ENCODE measurements at places on chromosomes 12 and 14. TPM values are rescaled to one million over a fixed set of nuclear protein-coding genes. Genes with fewer than 3 reads are reported as not detected.

DNA sequence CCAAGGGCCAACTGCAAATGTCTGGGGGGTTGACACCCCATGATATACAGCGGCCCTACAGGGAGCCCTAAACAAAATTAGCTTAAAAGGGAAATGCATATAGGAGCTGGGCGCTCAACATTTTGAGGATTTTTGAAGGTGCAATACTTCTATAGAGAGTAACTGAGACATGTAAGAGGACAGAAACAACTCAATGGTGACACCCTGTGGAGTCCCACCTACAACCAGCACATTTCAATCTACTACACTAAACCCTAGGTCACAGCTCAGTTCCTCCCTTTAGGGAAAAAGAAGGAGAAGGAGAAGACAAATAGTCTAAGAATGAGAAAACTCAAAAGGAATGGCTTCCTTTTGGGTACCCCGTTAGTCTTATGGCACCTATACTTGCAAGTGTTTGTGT is 1010.5 kb upstream of the NOVA1 start:
- no peak for DNase-seq

Gene RNU4-1
- 2,477 TPM for total RNA-seq

GRCh38 chr12:52590021-52590420 is 11.2 kb downstream of the KRT72 start:
- peak; percentile 33 for DNase-seq

DNA sequence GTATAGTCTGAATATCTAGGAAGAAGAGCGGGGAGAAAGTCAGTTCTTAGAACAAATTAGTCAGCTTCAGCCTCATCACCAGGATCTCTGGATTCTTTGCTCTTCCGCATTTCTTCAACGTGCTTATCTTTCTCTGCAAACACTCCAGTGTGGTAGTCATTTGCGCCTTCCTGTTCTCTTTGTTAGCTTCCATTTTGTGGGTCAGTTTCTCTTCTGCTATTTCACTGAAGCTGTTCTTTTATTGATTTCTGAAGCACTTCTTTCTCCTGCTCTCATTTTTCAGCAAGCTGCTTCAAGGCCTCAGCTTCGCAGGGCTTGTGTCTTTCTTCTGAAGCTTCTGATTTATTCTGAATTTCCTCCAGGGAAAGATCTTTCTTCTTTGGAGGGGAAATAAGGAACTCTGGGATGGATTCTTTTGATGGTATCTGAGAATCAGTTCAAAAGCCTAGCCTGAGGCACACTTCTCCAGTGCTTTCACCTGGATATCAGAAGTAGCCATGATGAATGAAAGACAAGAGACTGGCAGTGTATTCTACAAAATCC is 13.5 kb downstream of the AMN1 start:
- DNase-seq: no peak

DNA sequence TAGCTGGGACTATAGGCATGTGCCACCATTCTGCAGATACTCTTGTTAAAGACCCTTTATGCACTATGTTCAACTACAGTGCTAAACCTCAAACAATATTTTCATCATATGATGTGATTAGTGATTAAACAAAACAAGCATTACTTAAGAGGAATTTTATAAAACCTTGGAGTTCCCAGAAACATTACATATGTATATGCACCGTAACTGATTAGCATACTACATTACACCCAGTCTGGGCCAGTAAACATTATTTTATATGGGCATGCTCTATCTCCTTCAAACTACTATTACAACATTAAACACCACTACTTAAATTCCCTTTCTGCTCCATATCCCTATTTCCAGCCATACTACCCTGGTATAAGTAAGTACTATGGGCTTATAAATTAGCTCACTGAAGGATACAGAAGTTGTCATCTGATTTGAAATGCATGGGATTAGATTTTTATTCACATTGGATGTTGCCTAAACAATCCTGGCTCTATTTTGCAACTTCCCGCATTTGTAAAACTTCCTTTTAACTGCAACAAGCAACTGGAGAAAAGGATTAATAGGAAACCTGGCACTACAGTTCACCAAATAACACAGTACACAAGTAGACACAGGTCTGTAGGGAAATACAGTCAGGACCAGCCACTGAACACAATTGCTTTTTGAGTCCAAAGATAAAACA is 205.8 kb downstream of the MED13L start:
- no peak for DNase-seq

Gene TMEM63C
- total RNA-seq: 0.06 TPM

DNA sequence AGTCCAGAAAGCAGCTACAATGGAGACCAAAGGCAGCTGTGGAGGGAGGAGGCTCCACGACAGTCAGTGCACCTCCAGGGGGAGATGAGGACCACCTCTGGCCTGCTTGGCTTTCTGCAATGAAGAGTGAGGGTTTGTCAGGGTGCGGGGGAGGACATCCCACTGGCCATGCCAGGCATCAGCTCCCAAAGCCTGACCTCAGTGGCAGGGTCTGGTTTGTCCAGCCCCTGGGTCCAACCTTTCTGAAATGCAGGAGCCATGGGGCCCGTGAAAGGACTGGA is 35.2 kb downstream of the SLC6A12 start:
- no peak for DNase-seq

Gene HOTAIR
- total RNA-seq: not detected

Gene NOVA1
- 1.6 TPM for total RNA-seq

Gene CMKLR1
- 29.1 TPM for total RNA-seq

- no peak for DNase-seq
Observed at GRCh38 chr12:132118876-132119275, 25.2 kb downstream of the DDX51 start.

DNA sequence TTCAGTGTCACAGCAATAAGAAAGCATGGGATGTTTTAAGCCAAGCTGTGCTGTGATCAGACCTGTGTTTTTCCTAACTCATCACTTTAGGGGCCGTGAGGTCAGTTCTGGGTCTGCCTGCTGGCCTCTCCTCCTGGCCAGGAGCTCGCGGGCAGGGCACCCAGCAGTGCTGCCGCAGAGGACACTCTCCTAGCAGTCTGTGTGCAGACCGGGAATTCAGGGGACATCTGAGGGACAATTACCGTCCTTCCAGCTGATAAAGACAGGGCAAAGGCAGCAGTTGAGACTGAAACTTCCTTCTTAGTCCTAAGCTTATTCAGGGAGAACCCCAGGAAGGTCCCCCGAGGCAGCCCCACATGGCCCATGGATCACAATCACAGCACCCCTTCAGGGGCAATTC is 89.6 kb downstream of the CHGA start:
- no peak for DNase-seq

DNA sequence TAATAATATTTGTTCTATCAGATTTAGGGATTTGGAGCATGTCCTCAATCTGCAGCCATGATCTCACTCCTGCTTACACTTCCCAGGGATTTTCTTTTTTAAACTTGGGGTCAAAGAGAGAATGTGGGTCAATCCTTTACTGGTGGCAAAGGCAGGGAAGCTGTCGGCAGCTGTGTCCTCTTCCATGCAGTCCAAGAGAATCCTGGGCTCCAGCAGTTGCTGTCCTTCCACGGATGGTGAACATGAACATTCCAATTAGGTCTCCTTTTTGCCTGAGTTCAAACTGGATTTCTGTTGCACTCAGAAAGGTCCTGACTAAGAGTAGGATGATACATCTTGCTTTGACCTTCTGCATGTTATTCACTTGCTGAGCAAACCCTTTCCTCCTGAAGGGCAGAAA is 73.9 kb downstream of the ARL6IP4 start:
- no peak for DNase-seq

Gene C1QL4
- total RNA-seq: not detected

DNA sequence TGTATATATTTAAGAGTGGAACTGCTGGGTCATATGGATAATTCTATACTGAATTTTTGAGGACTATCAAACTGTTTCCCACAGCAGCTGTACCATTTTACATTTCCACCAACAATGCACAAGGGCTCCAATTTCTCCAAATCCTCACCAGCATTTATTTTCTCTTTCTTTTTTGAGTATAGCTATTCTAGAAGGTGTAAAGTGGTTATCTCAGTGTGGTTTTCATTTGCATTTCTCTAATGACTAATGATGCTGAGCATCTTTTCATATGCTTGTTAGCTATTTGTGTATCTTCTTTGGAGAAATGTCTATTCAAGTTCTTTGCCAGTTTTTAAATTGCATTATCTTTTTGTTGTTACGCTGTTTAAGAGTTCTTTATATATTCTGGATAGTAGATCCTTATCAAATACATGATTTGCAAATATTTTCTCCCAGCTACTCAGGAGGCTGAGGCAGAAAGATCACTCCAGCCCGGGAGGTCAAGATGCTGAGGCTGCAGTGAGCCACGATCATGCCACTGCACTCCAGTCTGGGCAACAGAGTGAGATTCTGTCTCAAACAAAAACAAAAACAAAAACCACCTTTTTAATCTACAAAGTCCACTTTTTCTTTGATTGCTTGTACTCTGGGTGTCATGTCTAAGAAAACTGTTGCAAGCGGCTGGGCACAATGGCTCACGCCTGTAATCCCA is 32.8 kb downstream of the GTF2A1 start:
- no peak for DNase-seq

Gene CCDC175
- total RNA-seq: not detected

Gene MSRB3
- total RNA-seq: 61.3 TPM

Gene NPFF
- total RNA-seq: not detected

GRCh38 chr14:34124585-34124984 is 173.7 kb upstream of the EGLN3 start:
- DNase-seq: no peak

DNA sequence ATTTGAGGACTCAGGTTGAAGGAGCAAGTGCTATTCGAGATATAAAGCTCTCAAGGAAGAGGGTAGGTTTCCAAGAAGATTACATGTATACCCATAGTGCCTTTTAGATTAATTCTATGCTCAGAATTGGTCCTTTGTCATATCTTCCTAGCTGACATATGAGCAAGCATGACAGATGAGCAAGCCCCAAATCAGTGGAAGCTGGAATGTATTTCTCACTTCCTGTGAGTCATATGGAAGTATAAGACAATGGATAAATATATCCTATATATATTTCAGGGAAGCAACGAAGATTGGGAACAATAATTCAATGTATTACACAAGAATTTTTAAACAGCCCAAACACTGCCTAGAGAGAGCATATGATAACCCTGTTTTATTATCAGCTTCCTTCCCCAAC is 674.1 kb upstream of the ATXN7L3B start:
- no peak for DNase-seq

Gene TMTC2
- total RNA-seq: 37.9 TPM

DNA sequence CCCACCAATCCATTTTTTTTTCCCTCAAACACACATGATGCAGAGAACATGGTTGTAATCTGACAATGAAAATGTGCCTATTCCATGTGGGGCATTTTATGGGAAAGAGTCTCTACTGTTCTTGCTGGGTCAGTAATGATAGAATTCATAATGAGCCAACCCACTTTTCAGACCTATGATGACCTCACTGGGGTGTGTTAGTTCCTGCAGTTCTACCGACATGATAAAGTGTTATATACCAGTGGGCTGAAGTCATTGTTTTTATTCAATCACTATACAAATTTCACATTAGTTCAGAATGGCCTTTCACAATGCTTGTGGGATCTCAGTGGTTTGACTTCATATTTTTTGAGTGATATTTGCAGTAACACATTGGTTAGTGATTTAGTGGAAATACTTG is 47.5 kb downstream of the PPFIBP1 start:
- DNase-seq: no peak

GRCh38 chr12:18753481-18754123 is 15.7 kb downstream of the CAPZA3 start:
- no peak for DNase-seq

DNA sequence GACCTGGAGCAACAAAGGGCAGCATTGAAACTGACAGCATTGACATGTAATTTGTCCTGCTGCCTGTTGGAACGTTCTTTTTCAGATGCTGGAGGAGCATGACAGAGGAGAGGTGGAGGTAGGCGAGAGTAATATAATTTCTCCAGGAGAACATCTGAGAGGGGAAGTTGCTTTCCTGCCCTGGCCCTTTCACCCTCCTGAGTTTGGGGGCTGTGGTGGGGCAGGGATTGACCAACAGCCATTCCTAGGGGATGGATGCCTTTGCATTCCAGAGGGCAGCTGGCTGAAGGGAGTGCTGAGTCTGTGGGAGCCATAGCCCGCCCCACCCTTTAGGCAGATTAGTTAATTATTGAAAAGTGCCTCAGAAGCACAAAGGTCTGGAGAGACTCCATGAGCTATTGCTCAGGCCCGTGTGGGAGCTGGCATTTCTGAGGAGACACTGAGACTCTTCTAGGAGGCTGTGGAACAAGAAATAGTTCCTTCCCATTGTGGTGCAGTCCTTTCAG is 73.5 kb downstream of the ARF6 start:
- no peak for DNase-seq

Gene RPS6KA5
- 8.0 TPM for total RNA-seq

Gene TBC1D30
- 14.8 TPM for total RNA-seq

Gene SLC16A7
- 26.0 TPM for total RNA-seq

Gene DPPA3
- not detected for total RNA-seq

Gene NELL2
- total RNA-seq: 1.6 TPM

DNA sequence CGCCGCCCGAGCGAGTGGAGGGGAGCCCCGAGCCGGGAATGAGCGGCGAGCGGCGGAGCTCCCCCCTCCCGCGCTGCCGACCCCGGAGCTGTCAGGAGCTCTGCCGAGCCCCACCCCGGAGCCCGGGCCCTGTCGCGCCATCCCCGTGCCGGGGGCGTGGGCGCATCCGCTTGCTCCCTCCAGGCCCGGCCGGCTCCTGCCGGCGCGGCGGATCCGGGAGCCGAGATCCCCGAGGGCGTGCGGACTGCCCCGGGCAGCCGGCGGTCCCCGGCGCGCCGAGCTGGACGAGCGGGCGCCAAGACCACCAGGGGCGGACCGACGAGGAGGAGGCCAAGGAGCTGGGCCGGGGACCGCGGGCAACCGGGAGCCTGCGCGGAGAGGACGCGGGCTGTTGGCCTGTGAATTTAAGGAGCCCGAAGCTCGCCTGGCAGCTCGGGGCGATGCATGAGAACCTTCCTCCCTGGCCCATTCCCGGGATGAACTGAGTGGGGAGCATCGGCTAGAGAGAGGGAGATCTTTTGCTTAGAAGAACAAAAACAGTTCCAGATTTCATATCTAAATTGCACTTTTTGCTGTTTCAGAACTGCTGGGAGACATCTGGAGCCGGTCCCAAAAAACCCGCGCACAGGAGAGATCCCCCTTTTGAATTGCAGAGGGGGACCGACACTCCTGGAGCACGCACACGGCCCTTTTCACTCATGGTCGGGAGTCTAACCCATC is 2.0 kb downstream of the PTHLH start:
- no peak for DNase-seq

GRCh38 chr12:132075714-132076553 is 68.2 kb downstream of the DDX51 start:
- DNase-seq: no peak

Data from upper lobe of right lung (tissue), 1 donor.